Activated B cell treated with CpG ODN at 0.5 μM for 24 hours (primary cell): ENCODE measurements at places on chromosomes 2 and 18. TPM values are rescaled to one million over a fixed set of nuclear protein-coding genes. Genes with fewer than 3 reads are reported as not detected.

The EML6 gene
- total RNA-seq = 25.3 and 31.5 TPM in 2 replicates

The PIEZO2 gene
- not detected in 2 replicates for total RNA-seq

GRCh38 chr18:58038063-58038462 lies 6.0 kb upstream of the NEDD4L start:
- H3K27me3 ChIP-seq = peaks cover 4% of the 10 kb centered on the region
- no peaks in the 10 kb centered on the region for H3K36me3 ChIP-seq
- peak overlapping the region; percentile 5 for H3K4me3 ChIP-seq

GRCh38 chr2:120303177-120303576 lies 42.8 kb upstream of the INHBB start:
- no peaks in the 10 kb centered on the region for H3K27me3 ChIP-seq
- no peak overlapping the region for H3K27ac ChIP-seq
- DNase-seq = no peak
- H3K36me3 ChIP-seq = peaks cover 27% of the 10 kb centered on the region

DNA sequence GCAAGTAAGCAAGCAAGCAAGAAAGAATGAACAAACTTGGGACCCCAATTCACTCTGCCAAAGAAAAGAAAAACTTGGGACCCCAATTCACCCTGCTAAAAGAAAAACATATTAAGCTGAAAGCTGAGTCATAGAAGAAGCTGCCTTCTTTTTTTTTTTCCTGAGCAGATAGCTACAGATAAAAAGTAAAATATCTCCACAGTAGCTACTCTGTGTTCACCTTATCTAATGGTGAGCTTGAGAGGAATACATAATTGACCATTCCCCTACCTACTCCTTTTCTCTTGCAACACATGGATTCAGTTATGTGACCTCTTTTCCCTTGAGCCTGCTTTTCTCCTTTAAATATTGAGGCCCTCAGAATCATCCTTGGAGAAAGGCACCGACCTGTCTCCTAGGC lies 63.0 kb downstream of the MCFD2 start:
- peaks cover 12% of the 10 kb centered on the region for H3K4me1 ChIP-seq
- H3K27me3 ChIP-seq = peaks cover 8% of the 10 kb centered on the region
- no peaks in the 10 kb centered on the region for H3K36me3 ChIP-seq

- DNase-seq = no peak
- no peak overlapping the region for H3K27ac ChIP-seq
- H3K36me3 ChIP-seq = peaks cover 19% of the 10 kb centered on the region
- no peaks in the 10 kb centered on the region for H3K27me3 ChIP-seq
Measured at GRCh38 chr2:168698969-168699368, 103.5 kb upstream of the NOSTRIN start.

GRCh38 chr2:66813525-66813924 lies 378.6 kb downstream of the MEIS1 start:
- H3K36me3 ChIP-seq = no peaks in the 10 kb centered on the region
- no peaks in the 10 kb centered on the region for H3K27me3 ChIP-seq
- no peak overlapping the region for H3K4me3 ChIP-seq
- H3K27ac ChIP-seq = no peak overlapping the region
- no peaks in the 10 kb centered on the region for H3K4me1 ChIP-seq
- DNase-seq = no peak

DNA sequence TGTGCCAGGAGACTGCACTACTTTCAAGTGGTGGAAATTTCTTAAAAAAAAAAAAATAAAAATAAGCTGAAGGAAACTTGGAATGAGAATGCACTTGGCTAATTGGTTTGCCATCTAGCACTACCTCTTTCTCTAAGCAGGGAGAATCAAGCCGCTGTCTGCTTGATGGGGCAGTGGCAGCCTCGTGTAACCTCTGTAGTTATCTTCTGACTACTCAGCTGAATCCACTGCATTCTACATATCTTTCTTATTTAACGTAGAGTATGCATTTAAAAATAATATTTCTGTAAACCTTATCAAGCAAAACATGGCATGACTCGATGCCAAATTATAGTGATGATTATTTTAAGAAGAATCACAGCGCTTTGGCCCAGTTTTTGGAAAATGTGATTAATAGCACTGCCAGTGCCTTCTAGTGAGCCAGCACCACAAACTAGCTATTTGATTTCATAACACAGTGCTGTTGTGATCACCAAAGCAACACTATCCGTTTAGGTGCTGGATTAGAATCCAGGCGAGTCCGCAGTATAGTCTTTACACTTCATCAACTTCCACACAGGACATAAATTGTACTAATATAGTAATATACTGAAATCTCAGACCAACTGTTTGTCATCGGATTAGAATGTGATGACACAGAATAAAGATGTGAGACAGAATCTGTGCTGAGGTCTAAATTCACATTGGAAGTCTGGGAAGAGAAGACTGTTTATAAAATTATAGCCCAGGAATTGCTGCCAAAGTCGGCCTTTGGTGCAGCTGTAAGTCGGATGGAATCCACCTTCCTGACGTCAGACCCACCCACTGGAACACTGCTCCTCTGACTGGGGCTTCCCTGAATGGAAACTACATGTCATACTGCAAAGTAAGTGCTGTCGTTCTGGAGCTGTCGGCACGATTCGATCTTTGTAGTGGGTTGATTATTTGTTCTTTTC lies 136.5 kb upstream of the ETAA1 start:
- DNase-seq = no peak
- no peaks in the 10 kb centered on the region for H3K36me3 ChIP-seq
- H3K27ac ChIP-seq = no peak overlapping the region
- H3K4me3 ChIP-seq = no peak overlapping the region

DNA sequence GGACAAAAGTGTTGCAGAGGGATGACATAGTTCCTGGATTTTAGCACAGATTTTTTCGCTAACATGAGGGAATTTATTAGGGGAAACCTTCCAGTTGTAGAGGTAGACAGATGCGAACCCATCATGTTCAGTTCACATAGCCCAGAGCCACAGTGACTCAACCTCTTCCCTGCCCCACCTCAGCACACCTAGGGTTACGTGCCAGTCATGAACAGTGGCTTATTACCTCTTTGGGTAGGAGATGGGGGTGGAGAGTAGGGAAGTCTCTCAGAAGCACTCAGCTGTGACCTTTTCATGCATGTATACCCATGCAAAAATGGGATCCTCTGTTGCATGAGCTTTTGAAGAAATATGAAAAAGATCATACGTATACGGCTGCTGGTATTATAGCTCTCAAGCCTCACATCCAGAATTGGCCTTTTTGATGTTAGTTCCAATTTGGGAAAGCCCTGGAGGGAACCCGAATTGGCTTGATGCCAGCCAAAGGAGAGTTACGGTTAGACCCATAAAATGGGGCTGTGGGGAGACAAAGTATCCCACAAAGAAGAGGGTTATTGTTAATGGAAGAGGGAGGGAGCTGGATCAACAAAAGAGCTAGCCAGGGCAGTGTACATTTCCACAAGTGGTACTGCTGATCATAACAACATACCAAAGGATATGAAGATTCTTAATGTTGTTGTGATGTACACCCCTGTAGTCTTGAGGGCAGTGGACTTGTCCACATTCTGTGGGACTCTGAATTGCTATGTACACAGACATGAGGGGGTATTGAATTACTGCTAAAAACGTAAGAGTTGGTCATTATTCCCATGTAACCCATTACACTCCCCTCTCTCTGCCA lies 4.9 kb downstream of the TANC1 start:
- no peak overlapping the region for H3K4me3 ChIP-seq
- H3K27me3 ChIP-seq = peaks cover 40% of the 10 kb centered on the region
- H3K36me3 ChIP-seq = no peaks in the 10 kb centered on the region
- H3K27ac ChIP-seq = no peak overlapping the region
- peaks cover 14% of the 10 kb centered on the region for H3K4me1 ChIP-seq

- H3K27me3 ChIP-seq = no peaks in the 10 kb centered on the region
- no peak overlapping the region for H3K4me3 ChIP-seq
- H3K27ac ChIP-seq = no peak overlapping the region
- H3K36me3 ChIP-seq = no peaks in the 10 kb centered on the region
Measured at GRCh38 chr18:22021701-22022100, 147.7 kb upstream of the GATA6 start.

GRCh38 chr18:35478520-35479435 lies 19.0 kb downstream of the INO80C start:
- no peaks in the 10 kb centered on the region for H3K27me3 ChIP-seq
- no peak overlapping the region for H3K27ac ChIP-seq
- no peak for DNase-seq
- no peak overlapping the region for H3K4me3 ChIP-seq

GRCh38 chr2:3728104-3729054 lies 25.0 kb downstream of the DCDC2C start:
- peaks cover 10% of the 10 kb centered on the region for H3K27me3 ChIP-seq
- H3K27ac ChIP-seq = no peak overlapping the region
- H3K4me1 ChIP-seq = no peaks in the 10 kb centered on the region
- no peaks in the 10 kb centered on the region for H3K36me3 ChIP-seq
- DNase-seq = no peak

DNA sequence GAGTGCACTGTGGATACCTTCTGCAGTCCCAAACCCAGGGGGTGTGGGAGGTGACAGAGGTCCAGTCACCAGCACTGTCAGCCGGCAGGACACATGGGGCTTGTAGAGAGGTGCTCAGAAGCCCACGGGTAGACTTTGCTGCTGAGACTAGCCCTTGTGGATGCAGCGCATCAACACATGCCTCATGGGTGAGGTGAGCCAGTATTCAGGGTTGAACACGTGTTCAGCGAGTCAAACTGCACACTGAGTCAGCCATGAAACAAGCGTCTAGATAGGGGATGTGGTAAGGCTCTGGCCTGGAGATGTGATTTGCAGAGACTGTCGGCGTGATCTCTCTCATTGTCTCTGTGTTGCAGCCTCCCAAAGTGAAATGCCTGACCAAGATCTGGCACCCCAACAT lies 35.8 kb upstream of the SCLY start:
- H3K27me3 ChIP-seq = no peaks in the 10 kb centered on the region
- H3K36me3 ChIP-seq = peaks cover 52% of the 10 kb centered on the region
- no peak overlapping the region for H3K27ac ChIP-seq

DNA sequence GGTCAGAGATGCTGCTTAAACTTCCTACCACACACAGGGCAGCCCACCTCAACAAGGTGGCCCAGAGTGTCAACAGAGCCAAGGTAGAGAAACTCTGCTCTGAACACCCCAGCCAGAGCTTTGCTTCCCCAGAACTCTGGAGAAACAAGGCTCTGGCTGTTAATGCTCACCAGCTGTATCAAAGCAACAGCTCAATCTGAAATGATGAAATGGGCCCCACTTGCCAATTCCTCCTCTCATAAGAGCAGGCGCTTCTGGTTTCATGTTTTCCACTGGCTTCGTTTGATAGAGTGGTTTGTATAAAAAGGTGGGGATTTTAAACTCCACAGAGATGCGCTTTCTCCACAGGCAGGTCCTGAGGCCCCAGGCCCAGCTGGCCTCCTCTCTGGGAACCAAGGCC lies 60.9 kb upstream of the TFCP2L1 start:
- no peaks in the 10 kb centered on the region for H3K4me1 ChIP-seq
- H3K36me3 ChIP-seq = peaks cover 95% of the 10 kb centered on the region
- no peak overlapping the region for H3K27ac ChIP-seq
- no peaks in the 10 kb centered on the region for H3K27me3 ChIP-seq
- H3K4me3 ChIP-seq = no peak overlapping the region
- DNase-seq = no peak

- H3K27me3 ChIP-seq = peaks cover 3% of the 10 kb centered on the region
- H3K36me3 ChIP-seq = no peaks in the 10 kb centered on the region
- no peak overlapping the region for H3K27ac ChIP-seq
- H3K4me1 ChIP-seq = no peaks in the 10 kb centered on the region
Measured at GRCh38 chr2:179876266-179876665, 14.9 kb upstream of the ZNF385B start.

- no peak overlapping the region for H3K4me3 ChIP-seq
- no peak overlapping the region for H3K27ac ChIP-seq
- DNase-seq = no peak
- H3K4me1 ChIP-seq = no peaks in the 10 kb centered on the region
Measured at GRCh38 chr18:75185460-75185859, 23.5 kb downstream of the PTGR3 start.

DNA sequence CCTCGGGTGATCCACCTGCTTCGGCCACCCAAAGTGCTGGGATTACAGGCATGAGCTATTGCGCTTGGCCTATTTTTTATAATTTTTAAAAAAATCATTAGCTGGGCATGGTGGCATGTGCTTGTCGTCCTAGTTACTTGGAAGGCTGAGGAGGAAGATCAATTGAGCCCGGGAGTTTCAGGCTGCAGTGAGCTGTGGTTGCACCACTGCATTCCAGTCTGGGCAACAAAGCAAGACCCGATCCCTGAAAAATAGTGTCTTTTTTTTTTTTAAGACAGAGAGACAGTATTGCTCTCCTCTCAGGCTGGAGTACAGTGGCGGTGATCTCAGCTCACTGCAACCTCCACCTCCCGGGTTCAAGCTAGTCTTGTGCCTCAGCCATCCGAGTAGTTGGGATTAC lies 4.8 kb downstream of the SSB start:
- H3K27me3 ChIP-seq = no peaks in the 10 kb centered on the region
- no peak overlapping the region for H3K27ac ChIP-seq

DNA sequence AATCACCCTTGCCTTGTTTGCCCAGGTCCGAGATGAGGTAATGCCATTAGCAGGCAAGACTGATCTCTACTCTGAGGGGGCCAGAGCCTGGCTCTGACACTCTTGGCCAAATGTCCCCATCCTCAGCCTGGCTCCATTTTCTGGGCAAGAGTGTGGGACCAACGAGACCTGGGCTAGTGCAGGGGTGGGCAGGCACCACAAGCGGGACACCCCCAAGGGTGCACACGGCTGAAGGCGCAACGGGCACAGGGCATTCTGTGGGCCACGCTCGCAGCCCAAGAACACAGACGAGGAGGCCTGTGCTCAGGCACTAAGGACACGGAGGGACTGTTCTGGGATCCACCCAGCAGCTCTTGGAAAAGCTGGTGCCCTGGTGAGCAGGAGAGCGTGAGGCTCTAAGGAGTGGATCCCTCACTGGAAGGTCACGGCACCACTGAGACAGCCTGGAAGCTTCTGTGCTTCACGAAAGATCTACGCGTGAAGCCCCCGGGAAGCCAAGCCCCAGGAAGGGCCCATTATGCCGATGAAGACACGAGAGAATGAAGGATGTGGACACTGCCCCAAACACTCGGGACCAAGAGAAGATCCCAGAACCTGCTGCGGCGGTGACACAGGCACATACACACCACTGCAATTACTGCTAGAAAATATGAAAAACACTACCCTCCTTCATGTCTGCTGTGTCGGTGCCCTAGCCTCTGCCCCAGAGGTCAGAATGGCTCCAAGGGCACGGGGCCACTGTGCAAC lies 138.2 kb downstream of the HDAC4 start:
- H3K4me3 ChIP-seq = no peak overlapping the region
- peaks cover 35% of the 10 kb centered on the region for H3K27me3 ChIP-seq
- DNase-seq = no peak
- no peak overlapping the region for H3K27ac ChIP-seq
- peaks cover under 1% of the 10 kb centered on the region for H3K36me3 ChIP-seq
- peaks cover 64% of the 10 kb centered on the region for H3K4me1 ChIP-seq

- no peak overlapping the region for H3K4me3 ChIP-seq
- H3K4me1 ChIP-seq = no peaks in the 10 kb centered on the region
- no peaks in the 10 kb centered on the region for H3K27me3 ChIP-seq
- DNase-seq = no peak
- H3K36me3 ChIP-seq = no peaks in the 10 kb centered on the region
Measured at GRCh38 chr2:109499566-109499965, 114.2 kb downstream of the SEPTIN10 start.
